ENCODE measurements at places on chromosomes 2 and 18.

GRCh38 chr18:68299906-68300305 lies 415.0 kb downstream of the TMX3 start:
- no peak for DNase-seq

DNA sequence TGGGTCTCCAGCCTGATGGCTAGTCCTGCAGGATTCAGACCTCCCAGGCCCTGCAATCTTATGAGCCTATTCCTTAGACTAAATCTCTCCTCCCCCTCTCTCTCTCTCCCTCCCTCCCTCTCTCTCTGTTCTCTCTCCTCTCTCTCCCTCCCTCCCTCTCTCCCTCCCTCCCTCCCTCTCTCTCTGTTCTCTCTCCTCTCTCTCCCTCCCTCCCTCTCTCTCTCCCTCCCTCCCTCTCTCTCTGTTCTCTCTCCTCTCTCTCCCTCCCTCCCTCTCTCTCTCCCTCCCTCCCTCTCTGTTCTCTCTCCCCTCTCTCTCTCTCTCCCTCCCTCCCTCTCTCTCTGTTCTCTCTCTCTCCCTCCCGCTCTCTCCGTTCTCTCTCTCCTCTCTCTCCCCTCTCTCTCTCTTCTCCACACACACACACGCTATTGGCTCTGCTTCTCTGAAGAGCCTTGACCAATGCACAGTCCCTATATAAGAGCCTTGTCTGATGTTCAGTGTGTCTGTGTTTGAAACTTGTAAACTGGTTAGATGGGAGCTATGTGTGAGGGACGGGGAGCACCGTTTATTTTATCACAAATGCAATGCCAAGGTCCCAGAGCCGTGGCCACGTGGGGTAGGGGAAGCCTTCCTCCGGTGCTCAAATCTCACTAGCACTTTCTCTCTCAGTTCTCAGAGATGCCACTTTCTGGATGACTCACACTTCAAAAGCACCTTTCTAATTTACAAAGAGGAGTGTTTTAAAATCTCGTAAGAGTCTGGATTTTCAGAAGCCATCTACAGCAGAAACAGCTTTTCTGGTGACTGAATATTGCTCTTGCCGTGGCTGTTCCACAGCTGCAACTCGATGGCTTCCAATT lies 9.4 kb upstream of the PRLH start:
- DNase-seq, result peak; percentile 58

DNA sequence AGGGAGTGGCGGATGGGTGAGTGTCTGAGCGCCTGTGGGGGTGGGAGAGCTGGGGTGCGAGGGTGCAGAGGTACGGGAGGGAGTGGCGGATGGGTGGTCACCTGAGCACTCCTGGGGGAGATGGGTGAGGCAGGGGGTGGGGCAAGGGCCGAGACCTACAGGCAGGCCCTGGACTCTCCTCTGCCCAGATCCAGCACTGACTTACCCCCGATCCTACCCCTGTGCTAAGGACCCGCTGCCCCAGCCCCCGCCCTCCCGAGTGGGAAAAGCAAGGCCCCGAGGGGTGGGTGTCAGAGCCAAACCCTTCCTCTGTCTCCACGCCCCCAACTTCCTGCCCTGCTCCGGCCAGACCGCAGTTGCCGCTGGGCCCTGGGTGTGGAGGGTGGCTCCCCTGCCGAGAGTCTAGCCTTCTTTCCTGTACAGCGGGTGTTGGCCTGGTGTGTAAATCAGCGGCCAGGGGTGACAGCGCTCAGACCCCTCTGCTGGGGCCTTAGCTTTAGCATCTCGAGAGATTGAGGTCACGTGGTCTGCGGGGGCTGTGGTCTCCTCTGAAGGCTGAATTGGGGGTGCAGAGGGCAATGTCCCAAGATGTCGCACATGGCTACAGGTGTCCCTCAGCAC lies 12.5 kb downstream of the BOK start:
- no peak for DNase-seq

DNA sequence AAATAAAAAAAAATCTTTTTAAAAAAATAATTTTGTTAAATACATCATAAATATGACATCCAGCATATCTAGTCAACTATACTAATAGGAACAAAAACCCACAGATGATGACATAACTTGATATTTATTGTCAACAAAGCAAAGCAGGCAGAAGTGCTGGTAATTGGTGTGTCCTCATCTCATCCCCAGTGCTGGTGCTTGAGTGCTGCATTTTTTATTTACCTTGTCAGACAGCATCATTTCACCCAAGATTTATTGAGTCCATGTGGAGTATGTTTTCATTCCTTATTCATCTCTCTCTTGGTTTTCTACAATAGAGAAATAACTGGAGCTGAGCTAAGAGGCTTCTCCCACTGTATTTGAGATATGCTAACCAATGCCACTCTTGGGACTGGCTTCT lies 191.6 kb upstream of the SLC14A2 start:
- no peak for DNase-seq

- no peak for DNase-seq
These were observed 406.8 kb downstream of the THSD7B start for GRCh38 chr2:137172162-137172561.

DNA sequence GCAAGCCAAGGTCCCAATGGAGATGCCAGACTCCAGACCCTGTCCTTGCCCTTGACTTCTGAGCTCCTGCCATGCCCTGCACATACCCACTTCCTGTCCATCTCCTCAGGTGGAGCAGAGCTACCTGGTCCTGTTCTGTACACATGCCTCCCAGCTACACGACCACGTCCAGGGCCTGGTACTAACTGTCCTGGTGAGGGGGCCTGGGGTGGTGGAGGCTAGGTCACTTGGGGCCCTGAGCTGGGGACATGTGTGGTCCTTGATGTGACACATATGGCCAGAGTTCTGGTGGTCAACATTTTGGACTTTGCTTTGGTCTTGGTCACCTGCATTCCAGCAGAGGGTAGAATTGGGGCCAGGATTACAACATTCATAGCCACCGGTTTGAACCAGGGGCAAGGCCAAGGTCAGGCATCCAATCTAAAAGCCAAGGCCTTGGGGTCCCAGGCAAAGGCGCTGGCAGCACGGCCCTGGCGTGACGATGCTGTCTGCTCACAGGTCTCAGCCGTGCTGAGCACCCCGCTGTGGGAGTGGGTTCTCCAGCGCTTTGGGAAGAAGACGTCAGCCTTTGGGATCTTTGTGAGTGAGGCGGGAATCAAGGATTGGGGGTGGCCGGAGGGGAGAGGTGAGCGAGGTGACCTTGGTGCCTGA lies 12.6 kb downstream of the MFSD2B start:
- no peak for DNase-seq

DNA sequence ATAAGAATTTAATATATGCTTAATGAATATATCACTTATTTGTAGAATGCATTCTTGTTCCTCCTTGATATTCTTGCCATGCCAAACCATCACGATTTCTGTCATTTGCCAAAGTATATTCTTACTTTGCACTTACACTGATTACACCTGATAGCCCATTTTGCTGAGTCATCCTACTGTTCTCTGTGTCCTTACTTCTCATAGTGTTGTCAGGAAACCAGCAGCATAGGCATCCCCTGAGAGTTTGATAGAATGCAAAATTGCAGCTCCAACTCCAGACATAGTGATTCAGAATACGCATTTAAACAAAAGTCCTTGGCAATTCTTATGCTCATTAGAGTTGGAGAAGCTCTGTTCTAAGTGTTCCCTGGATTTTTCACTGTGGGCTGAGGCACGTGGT lies 687.1 kb downstream of the DPP10 start:
- no peak for DNase-seq

- DNase-seq, result peak; percentile 15
These were observed 76.0 kb downstream of the EMX1 start for GRCh38 chr2:72993147-72993932.

DNA sequence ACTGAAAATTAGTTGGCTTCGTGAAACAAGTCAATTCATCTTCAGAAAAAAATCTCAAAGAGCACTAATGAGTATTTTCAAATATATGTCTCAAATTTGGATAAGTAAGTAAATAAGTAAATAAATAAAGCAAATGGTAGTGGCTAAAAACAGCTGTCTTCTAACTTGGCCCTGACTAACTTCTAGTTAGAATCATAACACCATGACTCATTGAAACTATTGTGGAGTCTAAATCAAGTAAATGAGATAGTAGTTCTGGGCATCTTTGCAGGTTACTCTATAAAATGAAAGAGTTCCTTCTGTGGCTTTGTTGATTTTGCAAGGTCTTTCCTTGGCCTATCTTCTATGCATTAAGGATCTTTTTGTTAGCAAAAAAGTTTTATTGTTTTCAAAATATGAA lies 110.7 kb downstream of the SLC8A1 start:
- no peak for DNase-seq

- DNase-seq, result no peak
These were observed 555 bp downstream of the TMEM18 start for GRCh38 chr2:676647-677055.

GRCh38 chr2:105378276-105378840 lies 20.5 kb downstream of the FHL2 start:
- DNase-seq, result no peak

DNA sequence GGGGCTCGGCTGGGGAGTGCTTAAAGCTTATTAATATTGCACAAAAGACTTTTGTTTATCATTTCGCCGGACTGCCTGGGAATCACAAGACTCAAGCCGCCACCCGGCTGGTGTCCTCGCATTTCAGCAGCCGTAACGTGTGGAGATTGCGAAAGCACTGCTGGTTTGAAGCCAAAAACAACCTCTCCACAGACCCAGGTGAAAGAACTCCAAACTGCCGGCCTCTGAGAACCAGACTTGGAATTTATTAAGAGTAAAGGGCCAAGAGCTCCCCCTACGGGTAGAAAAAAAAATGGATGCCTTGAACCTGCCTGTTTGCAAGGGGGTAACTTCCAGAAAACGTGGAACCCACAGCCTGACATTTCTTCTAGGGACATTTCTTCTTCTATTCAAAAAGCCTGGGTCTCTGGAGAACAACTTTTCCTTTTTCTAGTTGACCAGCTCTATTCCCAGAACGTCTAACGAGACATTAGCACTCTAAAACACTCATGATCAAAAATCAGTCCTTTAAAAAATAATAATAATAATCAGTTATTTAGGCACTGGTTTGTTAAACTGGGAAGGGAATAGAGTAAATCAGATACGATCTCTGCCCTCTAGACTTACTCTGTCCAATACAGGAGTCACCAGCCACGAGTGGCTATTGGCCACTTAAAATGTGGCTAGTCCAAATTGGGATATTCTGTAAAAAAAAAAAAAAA lies 216.3 kb downstream of the C1D start:
- DNase-seq, result peak; percentile 3

DNA sequence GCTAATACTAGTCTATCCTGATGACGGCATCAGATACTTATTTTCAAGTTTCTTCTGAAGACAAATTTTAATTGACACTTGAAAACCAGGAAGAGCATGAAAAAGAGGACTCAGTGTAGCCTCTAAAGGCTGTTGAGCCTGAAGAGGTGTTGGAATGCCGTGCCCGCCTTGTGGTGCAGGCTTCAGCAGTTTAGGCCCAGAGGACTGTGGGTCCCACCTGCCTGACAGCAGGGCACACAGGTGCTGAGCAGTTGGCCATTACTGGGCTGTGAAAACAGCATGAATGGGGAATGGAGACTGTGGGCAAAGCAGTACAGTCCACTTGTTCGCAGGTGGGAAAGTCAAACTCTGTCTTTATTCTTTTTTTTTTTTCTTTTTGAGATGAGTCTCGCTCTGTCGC lies 49.8 kb upstream of the THOC1 start:
- no peak for DNase-seq

DNA sequence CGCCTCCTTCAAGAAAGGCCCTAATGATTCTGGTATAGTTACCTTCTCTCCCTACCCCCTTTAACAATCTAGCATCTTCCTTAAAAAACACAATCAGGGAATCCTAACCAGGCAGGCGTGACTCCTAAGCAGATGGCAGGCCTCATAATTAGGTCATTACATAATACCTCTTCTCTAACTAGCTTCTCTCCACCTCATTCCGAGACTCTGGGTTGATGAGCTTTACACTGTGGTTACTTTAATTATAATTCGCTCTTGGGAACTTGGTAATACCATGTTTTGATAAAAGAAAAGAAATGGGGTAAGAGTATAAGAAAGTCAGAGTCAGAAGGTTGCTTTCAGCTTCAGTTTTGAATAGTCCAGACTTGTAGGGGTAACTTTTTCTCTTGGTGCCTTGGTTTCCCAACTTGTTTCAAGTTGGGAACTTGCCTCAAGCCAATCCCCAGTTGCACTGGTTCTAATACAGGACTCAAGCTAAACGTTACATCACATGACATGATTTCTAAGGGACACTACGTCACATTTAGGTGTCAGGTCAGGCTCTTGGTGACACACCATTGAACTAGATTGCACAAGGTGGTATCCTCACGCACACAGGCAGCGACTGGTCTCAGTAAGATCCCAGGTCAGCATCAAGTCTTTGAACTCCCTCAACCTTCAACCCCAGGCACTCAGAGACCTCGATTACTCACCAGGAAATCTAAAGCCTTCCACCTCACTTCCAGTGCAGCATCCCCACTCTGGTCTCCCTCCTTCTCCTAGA lies 59.2 kb downstream of the AAK1 start:
- DNase-seq, result no peak

GRCh38 chr18:57397440-57398132 lies 37.6 kb upstream of the ONECUT2 start:
- no peak for DNase-seq

GRCh38 chr2:10765914-10766313 lies 44.5 kb downstream of the ATP6V1C2 start:
- no peak for DNase-seq

GRCh38 chr18:23864624-23865023 lies 149.9 kb upstream of the TTC39C start:
- DNase-seq, result no peak

DNA sequence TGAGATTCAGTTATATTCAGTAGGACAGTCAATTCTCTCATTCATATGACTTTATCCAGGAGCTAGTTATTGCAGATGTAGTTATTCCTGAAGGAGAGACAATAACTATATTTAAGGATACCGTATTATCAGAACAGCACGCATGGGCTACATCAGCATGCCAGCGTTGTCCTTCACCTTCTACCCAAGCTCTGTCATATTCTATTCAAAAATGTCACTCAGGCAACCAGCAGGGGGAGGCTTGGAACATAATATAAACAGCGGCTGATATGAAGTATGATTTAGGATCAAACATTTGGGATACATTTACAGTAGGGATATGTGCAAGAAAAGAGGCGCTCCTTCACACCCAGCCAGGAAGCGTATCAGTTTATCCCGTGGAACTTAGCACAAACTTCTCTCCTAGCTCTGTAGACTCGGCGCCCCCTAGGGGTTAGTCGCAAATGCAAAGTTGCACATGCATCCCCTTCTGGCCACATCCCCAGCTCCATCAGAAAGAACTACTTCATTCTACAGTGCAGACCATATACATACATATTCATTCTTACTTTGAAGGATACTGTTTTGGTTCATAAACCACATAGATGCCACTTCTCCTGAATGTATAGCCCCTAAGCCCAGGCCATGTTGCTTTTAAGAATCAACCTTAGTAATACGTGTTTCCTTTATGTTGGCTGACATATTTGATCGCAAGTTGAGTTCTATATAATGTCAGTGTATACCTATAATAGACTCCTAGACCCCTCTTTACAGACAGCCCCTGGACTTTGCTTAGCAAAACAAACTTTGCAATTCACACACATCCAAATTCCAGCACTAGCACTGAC lies 759.4 kb downstream of the ADCYAP1 start:
- DNase-seq, result peak; percentile 10

GRCh38 chr2:106115250-106115649 lies 78.9 kb downstream of the UXS1 start:
- no peak for DNase-seq

All from stimulated activated CD4-positive, alpha-beta T cell treated with anti-CD3 and anti-CD28 coated beads, Interleukin-4, amount 100 ng/mL, for 1 hour (primary cell).